Pons (tissue), 1 donor: ENCODE measurements at places on chromosomes 3 and 15.
A peak's percentile ranks its signal among the peaks of the same experiment; 100 is the strongest.

- DNase-seq = no peak
Observed at GRCh38 chr15:31803388-31803884, 226.9 kb upstream of the CHRNA7 start.

- DNase-seq = peak; percentile 42
Observed at GRCh38 chr3:11718637-11719405, 75.1 kb upstream of the VGLL4 start.

GRCh38 chr3:197253238-197253947 lies 45.0 kb downstream of the DLG1 start:
- no peak for DNase-seq

DNA sequence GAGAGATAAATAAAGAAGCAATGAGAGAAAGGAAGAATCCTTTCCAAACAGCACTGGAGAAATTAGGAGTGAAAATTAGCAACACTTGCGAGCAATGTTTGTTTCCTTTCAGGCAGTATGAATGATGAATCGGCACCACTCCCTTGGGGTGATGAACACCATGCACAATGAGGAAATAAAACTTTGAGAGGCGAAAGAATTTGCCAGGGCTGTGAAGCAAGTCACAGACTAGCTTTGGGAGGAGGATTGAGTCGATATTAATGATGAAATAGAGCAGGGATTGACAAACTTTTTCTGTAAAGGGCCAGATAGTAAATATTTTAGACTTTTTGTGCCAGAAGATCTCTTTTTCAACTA lies 237.7 kb downstream of the AGBL1 start:
- DNase-seq = no peak

DNA sequence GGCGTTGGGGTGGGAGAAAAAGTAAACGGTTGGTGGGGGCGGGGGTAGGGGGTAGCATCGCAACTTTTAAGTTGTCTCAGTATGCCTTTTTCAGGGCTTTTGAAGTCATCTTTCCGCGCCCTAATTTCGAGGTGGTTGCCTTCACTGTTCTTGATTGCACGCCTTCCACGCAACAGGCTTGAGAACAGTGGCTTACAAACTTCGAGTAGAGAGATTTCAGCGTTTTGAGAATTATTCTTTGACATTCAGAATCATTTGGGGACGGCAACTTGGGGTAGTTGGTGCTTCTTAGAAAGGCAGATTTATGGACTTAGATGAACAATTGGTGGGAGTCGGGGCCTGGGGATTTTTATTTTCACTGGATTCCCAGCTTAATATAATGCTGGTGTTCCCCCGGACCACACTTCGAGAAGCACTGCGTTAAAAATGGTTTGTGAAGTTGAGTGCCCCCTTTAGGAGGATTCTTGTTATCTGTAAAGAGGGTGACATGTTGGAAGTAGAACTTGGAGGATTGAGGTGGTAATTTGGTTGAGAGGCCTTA lies 880 bp downstream of the PPP4R2 start:
- peak; percentile 83 for DNase-seq

- DNase-seq = peak; percentile 56
Observed at GRCh38 chr15:48358229-48359152, 27.3 kb downstream of the DUT start.

DNA sequence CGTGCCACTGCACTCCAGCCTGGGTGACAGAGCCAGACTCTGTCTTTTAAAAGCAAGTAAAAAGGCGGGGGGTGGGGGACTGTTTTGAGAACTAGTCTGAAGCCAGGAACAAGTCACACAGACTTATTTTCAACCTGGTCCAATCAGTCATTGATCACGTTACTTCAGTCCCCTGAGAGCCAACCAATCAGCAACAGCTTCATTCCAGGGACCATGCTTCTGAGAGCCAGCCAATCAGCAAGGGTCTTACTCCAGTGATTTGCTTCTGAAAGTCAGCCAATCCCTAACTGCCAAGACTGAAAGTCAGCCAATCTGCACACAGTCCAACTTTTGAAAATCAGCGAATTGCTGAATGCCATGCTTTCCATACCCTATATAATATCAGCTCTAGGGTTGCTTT lies 48.6 kb upstream of the C15orf39 start:
- DNase-seq = peak; percentile 56
